ENCODE measurements at places on chromosomes 11 and 22.
A peak's percentile ranks its signal among the peaks of the same experiment; 100 is the strongest.

GRCh38 chr11:32386770-32387377, 48.5 kb downstream of the WT1 start:
- no peak for DNase-seq

- DNase-seq: no peak
These were observed 742.1 kb upstream of the TENM4 start for GRCh38 chr11:80182901-80183300.

GRCh38 chr11:70547821-70548670, 149.7 kb downstream of the CTTN start:
- DNase-seq: no peak

DNA sequence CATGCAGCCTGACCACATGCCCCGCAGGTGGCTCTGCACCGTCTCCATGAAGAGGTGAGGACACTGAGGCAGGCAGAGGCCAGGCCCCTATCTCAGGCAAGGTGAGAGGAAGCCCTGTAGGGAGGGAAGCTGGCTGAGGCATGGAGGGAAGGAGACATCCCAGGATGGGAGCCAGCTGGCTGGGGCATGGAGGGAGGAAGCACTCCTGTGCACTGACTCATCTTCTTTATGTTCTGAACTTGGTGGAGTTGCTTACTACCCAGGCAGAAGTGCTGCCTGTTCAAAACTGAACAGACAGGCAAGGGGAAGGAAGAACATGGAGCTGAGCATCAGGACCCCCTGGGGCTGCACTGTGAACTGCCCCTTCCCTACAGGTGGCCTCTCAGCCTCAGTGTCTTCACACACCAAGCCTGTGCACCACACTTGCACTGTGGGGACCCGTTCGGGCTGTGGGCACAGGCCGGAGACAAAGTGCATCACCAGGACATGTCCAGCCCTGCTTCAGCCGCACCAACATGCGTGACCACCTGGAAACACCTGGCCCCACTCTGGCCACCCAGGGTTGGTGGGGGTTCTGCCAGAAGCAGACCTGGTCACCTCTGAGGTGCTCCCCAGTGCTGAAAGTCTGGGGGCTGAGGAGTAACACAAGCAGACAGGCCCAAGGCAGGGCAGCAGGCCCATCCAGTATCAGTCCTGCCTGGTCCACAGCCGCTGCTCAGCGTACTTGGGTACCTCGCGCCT, 55.5 kb downstream of the DGCR2 start:
- DNase-seq: no peak

GRCh38 chr22:37018815-37019308, 385 bp downstream of the TST start:
- no peak for DNase-seq

DNA sequence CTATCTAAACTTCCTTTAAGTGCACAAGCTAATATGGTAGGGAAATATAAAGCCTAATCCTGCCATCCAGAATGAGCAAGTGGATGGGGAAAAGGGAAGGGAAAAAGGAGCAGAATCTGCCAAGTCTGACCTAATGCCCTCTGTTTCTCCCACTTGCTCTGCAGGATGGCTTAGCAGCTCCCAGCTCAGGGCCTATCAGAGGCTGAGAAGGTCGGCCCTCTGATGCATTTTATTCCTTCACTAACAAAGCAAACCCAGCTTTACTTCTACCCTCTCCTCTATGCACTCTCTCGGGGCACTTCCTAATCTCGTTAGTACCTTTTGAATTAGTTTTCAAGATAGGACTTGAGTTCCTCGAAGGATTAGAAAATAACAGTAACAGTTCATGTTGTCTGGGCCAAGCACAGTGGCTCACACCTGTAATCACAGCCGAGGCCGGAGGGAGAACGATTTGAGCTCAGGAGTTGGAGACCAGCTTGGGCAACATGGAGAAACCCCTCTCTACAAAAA, 9.9 kb upstream of the OR51V1 start:
- no peak for DNase-seq

DNA sequence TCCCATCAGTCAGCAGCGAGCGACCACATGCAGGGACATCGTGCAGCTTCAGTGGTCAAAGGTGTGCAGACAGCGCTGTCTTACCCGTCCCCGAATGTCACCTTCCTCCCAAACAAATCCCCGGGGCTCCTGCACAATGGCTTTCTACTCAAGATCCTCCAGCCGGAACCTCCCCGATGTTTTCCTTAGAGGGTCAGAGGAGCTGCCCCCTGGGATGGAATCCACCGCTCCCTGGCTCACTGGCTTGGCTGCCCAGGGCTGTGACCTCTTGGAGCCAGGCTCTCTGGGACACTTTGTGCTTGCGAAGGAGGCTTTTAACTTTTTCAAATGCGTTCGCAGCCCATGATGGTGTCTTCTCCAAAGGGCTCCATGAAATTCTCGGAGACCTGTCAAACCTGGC, 17.3 kb upstream of the FGF19 start:
- DNase-seq: no peak

DNA sequence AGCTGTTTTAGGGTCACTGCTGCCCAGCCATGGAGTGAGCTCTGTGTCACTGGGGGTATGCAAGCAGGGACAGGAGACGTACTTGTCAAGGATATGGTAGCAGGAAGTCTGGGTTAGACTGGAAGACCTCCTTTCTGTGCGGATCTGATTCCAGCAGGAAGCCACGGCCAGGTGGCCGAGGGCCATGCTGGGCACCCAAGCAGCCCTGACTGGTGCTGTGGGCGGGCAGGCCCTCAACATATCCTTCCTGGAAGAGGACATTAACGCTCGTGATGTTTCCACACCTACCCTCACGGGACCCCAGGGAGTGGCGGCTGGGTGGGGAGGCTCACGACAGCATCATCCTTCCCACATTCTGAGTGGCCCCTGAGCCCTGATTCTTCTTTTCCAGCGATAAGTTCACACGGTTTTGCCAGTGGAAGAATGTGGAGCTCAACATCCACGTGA, 8.7 kb upstream of the ANKRD13D start:
- no peak for DNase-seq

DNA sequence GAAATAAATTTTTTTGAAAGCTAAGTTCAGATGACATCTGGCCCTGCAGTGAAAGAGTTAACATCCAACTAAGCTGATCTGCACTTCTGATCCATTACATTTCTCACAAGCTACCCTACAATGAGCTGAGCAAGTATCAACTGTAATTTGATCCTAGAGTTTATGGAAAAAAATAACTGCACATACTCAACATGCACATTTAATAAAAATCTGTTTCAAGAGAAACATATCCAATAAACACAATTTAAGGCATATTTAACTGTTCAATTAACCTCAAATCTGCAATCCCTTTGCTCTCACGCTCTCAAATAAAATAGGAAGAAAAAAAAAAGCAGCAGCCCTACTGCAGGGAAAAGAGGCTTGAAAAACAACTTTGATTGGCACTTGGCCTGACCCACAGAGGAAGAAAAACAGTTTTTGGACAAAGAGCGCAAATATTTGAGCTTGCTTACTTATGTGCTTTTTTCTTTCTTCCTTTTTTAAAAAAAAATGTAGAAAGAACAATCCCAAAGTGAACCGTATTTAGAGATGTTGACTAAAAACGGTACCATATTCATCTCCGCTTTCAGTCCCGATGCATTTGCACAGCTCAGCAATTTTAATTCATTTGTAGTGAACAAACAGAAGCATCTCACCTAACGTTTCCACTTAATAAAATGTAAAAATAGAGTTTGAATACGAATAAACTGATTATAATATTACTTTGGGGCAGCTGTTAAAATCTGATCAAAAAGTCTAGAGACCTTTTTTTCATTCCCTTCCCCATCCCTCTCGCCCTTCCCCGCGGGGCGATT, 1.6 kb downstream of the SESN3 start:
- DNase-seq: no peak

DNA sequence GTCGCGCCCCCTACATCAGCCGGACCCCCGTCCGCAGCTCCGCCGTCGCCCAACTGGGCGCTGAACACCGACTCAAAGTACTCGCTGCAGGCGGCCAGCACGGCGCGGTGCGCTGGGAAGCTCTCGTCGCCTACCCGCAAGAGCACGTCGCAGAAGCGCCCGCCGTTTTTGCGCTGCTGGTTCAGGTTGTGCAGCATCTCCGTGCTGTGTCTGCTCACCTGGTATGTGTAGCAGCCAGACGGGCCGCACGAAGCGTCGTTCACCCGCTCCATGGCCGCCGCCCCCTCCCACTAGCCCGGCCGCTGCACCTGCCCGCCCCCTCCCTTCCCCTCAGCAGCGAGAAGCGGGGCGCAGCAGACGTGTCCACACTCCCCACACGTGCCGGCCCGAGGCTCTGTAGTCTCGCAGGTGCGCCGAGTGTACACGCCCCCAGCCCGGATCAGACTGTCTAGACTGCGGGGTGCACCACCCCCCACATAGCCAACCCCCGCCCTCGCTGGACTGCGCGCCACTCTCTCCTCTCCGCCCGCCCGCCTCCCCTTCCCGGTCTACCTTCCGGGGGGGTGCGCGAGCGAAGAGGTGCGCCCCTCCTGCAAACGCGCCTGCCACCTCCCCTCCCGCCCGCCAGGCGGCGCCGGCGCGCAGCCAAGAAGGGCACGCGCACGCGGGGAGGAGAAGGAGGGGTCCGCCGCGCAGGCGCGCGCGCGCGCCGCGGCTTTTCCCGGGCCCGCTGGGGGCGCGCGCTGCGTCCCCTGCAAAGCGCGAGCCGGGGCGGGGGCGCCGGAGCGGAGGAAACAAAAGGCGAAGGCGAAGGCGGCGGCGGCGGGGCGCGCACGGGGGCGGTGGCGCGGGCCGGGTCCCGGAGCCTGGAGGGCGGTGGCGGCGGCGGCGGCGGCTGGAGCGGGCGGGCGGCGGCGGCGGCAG, 553 bp downstream of the PATZ1 start:
- DNase-seq: peak; percentile 91

Data from CD4-positive, alpha-beta memory T cell (primary cell).